Activated T-helper 9 cell treated with anti-CD3 and anti-CD28 coated beads, Interleukin-2, amount 50 U/mL, for 16 hours (primary cell): ENCODE measurements at places on chromosomes 4 and X.

DNA sequence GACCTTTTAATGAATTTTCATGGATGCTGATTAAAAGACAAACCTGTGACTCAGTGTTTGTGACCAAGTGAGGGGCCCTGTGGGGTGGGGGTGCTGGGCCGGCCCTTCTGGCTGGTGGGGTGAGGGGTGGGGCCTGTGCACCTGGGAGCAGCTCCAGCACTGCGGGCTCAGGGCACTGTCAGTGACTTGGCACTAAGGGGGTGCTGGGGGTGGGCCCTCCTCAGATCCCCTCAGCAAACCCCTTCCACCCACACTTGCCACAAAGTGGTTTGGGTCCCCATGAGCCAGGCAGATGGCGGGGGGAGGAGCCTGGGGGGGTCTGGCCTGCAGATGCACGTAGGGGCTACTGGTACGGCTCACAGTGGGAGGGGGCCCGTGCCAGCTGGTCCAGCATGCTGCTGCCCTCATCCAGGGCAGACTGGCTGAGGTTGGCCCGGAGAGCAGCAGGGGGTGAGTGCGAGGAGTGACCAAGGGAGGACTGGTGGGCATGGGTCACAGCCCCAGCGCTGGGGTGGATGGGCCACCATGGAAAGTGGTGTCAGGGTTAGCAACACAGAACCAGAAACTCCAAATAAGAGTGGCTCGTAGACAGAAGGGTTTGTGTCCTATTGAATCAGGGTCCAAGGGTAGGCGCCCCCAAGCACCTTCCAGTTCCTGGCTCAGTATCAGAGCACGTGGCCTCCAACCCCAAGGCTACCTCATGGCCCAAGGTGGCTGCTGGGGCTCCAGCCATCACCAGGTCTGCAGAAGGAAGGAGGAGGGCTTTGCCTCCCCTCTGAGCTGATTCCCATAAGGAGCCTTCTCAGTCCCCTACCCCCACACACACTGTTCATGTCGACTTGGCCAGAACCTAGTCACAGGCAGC lies 10.1 kb downstream of the NKX1-1 start:
- DNase-seq: no peak

- DNase-seq: no peak
Observed at GRCh38 chrX:2502668-2503519, 2.1 kb upstream of the DHRSX start.

DNA sequence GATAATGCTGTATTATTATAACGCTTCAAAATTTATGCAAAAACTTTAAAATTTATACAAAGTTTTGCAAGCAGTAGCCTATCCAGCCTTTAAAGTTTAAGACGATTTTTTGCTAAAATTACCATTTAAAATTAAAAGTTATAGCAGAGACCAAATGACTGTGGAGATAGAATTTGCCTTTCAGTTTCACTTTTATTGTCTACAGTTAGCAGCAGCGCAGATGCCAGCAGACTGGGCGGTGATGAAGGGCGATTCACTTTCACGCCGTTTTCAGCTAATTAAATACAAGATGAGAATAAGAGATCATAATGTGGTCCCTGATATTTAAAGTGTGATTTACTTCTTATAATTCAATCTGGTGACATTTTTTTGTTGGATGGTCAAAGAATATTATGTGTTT lies 1381.5 kb upstream of the ADGRL3 start:
- DNase-seq: no peak

DNA sequence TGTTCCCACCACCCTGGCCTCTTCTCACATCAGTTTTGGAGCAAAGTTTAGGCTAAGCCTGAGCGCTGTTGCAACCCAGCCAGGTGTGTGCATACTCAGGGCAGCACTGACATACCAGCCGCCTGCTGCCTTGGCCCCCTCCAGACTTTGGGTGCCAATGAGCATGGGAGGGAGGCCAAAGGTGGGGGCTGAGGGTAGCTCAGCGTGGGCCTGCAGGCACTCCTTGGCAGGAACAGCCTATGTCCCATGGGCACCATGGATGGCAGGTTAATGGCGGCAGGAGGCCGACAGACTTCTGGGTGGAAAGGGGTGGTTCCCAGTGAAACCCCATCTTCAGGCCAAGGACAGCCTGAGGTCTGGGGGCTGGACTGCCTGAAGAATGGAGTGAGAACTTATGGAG lies 462.2 kb downstream of the ADGRL3 start:
- DNase-seq: no peak

DNA sequence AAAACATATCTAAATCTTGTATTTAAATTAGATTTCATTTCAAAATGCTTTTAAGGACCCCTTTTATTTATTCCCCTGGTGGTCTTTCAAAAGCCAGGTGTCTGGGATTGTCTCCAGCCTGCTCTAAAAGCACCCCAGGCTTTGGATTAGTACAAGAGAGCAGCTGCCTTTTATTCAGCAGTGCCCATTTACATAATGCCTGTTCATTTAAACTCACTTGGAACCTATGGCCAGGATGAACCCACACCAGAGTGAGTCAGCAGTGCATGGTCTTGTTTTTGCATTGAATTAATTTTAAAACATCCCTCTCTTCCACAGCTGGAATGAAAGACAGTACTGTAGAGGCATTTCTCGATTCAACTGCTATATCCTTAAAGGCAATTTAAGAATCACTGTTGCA lies 64.1 kb upstream of the TENM3 start:
- no peak for DNase-seq

DNA sequence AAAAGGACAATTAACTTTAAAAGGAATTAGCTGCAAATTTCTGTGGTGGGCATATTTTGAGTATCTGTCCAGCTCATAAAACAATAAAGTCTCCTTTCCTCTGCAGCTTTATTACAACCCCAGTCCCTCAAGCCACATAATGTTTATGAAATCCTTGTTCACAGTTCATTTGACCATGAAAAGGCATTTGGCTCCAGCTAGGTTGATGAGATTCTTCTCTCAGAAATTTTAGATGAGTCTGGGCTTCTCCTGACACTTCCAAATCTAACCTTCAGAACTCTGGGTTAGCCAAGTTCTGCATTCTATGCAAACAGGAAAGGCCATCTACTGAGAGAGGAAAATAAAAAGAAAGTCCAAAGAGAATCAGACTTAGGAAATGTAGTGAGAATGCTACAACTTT lies 156.8 kb downstream of the GRXCR1 start:
- no peak for DNase-seq

DNA sequence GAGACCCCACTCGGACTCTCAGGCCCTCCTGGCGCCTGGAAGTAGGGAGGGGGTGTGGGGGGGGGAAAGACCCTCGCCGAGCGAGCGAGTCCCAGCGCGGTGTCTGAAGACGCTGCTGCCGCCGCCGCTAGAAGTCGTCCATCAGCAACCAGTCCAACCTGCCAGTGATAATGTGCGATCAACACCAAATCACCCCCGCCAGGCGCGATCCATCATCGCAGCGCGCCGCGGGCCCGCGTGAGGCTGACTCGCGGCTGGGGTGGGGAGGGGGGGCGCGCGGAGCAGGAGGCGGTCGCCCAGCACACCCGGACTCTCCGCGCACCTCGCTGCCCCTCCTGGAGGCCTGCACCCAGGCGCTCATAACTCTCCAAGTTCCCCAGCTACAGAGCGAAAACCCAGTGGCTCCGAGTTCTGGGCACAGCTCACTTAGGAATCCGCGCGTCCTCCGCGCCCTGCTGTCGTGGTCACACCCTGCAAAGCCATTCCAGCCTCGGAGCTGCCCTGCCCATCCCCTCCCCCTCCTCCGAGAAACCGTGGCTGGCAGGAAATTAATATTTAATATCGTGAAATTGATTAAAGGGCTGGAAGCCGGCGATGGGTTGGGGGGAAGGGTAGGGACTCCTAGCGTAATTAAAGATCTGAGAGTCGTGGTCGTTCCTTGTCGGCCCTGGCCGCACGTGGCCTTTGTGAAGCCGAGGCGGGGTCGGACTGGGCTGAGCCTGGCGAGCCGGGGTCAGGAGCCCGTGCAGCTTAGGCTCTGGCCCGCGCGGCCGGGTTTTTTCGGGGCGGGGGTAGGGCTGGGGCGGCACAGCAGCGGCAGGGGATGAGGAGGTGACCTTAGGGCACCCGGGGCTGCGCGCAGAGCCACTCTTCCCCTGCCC lies 58.1 kb upstream of the BCOR start:
- DNase-seq: no peak

- DNase-seq: no peak
Observed at GRCh38 chrX:133448512-133449076, 33.3 kb upstream of the GPC4 start.

GRCh38 chrX:51867626-51868025 lies 25.8 kb upstream of the MAGED1 start:
- DNase-seq: no peak

GRCh38 chr4:42398171-42398870 lies 1.0 kb downstream of the SHISA3 start:
- no peak for DNase-seq

DNA sequence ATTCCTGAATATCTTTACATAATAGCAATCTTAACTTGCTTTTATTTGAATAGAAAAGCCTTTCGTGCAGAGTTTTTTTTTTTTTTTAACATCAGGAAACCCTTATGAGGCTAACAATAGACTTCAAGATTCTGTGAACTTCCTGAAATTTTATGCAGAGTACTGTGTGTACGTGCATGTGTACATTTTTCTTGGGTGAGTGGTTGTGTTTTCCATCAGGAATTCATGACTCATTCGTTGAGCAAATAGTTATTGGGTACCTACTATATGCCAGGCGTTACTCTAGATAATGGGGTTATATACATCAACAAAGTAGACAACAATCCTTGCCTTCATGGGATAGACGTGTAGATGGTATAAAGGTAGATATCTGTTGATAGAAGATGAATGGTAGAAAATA lies 59.1 kb downstream of the MRPL1 start:
- no peak for DNase-seq

- no peak for DNase-seq
Observed at GRCh38 chrX:70132877-70133302, 357 bp upstream of the IGBP1 start.

GRCh38 chrX:100654261-100654660 lies 10.3 kb downstream of the SRPX2 start:
- no peak for DNase-seq

- no peak for DNase-seq
Observed at GRCh38 chr4:46765465-46765864, 143.6 kb downstream of the COX7B2 start.

DNA sequence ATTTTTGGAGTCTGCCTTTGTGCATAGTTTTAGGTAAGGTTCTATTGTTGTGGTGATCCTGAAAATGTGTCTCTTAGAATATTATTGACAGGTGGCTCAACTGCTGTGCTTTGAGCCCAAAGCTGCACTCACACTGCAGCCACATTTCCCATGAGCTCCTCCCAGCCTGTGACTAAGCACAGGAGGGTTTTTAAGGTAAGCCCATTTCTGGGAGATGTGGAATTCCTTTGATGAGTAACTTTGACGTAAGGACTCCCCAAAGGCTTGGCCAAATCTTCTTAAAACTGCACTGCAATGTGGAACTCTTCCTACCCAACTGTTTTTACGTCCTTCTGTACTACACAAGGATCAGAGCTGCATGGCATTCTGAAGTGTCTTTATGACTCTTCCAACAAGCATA lies 20.0 kb upstream of the TMPRSS11A start:
- no peak for DNase-seq

GRCh38 chr4:18194278-18194677 lies 172.7 kb upstream of the LCORL start:
- DNase-seq: no peak

DNA sequence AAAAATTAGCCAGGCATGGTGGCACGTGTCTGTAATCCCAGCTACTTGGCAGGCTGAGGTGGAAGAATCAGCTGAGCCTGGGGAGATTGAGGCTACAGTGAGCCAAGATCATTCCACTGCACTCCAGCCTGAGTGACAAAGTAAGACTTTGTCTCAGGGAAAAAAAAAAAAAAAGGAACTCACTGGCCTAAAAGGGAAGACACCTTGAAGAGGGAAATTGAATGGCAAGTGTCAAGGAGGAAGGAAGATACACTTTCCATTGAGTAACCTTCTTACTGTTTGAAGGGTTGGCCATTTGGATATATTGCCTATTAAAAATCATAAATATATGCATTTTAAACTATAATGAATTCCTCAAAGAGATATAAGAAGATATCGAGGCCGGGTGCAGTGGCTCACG lies 147.5 kb upstream of the FAM241A start:
- DNase-seq: no peak

DNA sequence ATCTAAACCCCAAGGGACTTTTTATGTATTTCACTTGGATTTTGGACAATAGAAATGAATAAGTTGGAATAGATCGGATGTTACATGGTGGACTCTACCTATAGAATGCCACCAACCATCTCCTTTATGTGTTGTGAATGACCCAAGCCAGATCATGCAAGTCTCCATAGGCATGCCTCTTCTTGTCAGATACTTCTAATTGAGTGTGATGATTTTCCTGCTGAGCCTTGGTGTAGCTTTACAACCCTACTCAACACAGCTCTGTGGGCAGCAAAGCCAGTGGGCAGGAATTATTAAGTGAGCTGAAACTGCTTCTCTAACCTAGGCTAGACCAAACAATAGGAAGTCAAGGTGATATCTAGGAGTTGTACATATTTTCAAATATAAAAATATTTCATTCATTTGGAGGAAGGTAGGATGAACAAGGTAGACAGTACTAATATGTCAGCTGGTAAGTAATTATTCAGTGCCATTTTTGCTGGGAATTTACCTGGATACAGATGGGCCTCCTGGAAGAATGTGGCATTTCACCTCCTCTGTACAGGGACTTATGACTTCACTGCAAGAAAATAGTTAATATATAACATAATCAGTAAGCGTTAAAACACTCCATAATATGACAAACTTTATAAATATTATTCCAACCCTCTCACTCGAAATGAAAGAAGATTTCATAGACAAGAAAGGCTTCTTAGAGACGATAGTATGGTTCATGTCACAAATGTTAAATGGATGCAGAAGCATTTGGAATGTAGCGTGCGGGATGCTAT lies 298.0 kb upstream of the FAT1 start:
- DNase-seq: no peak

DNA sequence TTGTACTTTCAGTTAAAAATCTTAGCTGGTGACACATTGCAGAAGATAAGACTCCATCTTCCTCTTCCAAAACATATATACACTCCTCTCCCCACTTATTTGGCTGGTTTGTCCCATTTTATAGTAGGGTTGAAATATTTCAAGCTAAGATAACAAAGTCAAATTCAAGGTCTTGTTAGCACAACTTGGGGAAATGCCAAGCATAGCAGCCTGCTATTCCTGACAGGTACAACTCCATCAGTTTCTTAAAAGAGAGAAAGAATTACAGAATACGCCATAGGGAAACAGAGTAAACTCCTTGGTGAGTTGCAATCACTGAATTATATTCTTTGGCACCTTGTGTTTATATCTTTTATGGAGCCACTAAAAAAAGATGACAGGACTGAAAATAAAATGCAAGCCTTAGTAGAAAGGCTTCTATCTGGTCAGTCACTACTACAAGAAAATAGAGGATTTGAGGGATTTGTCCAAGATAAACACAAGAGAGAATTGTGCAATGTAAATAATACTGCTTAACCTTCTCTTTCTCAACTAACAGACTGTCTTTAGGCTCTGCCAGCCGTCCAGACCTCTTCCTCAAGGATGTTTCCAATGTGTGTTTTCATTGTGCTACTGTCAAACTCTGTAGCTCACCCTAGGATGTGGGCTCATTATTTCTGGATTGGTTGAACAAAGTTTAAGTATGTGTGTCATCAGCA lies 170.3 kb downstream of the VEGFC start:
- no peak for DNase-seq
